ENCODE measurements at places on chromosomes 7 and 10. TPM values are rescaled to one million over a fixed set of nuclear protein-coding genes. Genes with fewer than 3 reads are reported as not detected.

CPA1 gene
- total RNA-seq: 12.5 TPM

DNAJB9 gene
- total RNA-seq: 24.8 TPM

SEMA3E gene
- total RNA-seq: 23.5 TPM

PRSS1 gene
- not detected for total RNA-seq

CDK14 gene
- 32.0 TPM for total RNA-seq

ANXA7 gene
- 134 TPM for total RNA-seq

All from lung (tissue), 17 donors.